ENCODE measurements at places on chromosomes 1 and 21. TPM values are rescaled to one million over a fixed set of nuclear protein-coding genes. Genes with fewer than 3 reads are reported as not detected.

DNA sequence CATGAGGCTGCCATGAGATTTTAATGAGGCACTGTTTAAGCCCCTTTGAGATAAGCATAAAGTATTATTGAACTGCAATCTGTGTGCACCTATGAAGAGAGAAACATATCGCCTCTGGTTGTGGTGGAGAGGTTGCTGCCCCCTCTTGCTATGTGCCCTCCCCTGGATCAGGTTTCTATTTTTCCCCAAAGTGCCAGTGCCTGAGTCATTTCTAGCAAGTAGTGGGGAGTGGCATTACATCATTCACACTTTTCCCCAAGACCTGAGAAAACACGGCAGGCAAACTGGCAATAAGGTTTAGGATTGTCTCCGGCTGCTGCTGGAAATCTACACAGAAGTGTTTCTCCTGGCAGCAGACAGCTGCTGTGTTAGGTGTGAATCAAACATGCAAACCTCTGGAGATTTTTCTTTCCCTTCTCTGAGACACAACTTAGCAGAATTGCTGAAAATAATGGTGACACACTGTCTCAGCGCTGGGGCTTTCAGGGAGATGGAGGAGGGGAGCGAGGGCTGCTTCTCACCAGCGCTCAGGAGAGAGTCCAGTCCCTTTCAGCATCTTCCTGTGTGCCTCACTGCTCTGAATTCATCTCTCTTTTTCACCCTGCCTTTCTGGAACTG lies 13.7 kb upstream of the RGS16 start:
- no peak for DNase-seq
- peaks cover 11% of the 10 kb centered on the region for H3K4me1 ChIP-seq
- H3K4me3 ChIP-seq = no peak overlapping the region

DNA sequence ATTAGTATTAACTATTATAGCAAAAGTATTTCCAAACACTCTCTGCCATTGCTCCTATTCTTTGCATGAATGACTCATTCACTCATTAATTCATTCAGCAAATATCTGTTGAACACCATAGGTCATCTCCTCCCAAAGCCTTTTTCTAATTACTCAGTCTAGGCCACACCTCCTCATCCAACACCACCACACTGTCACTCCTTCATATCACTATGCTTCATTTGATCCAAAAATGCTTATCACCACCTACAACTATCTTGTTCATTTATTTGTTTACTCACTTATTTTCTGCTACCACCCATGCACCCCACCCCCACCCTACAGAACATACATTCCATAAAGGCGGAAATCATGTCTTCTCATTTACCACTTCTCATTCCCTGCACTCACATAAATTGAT lies 94.4 kb upstream of the TNFSF4 start:
- no peak for DNase-seq
- H3K36me3 ChIP-seq = no peaks in the 10 kb centered on the region
- no peaks in the 10 kb centered on the region for H3K27me3 ChIP-seq
- H3K4me3 ChIP-seq = no peak overlapping the region
- H3K27ac ChIP-seq = no peak overlapping the region

- H3K4me1 ChIP-seq = no peaks in the 10 kb centered on the region
- no peak for DNase-seq
- no peak overlapping the region for H3K4me3 ChIP-seq
- H3K27me3 ChIP-seq = no peaks in the 10 kb centered on the region
- H3K27ac ChIP-seq = no peak overlapping the region
Observed at GRCh38 chr1:62905309-62905708, 121.4 kb downstream of the ATG4C start.

Gene KIF1B
- total RNA-seq = 46.4 TPM

DNA sequence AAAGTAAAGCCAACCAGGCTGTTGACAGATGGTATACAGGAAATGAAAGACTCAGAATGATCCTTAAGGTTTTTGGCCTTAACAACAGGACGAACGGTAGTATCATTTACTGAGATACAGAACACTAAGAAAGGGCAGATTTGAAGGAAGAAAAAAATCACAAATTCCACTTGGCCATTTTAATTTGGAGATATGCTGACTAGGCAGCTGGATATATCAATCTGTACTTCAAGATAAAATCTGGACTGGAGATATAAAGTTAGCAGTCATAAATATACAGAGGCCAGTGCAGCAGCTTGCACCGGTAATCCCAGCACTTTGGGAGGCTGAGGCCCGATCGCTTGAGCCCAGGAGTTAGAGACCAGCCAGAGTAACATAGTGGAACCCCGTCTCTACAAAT lies 1.3 kb downstream of the NVL start:
- H3K4me3 ChIP-seq = no peak overlapping the region
- no peaks in the 10 kb centered on the region for H3K36me3 ChIP-seq
